ENCODE measurements at places on chromosomes 1 and 21. TPM values are rescaled to one million over a fixed set of nuclear protein-coding genes. Genes with fewer than 3 reads are reported as not detected.

Gene VAMP4
- 19.5 TPM for polyA plus RNA-seq

Gene SLC35F3
- polyA plus RNA-seq = not detected

Gene FCRL6
- polyA plus RNA-seq = 2.1 TPM

Gene VSIG8
- polyA plus RNA-seq = not detected

Gene IGSF3
- polyA plus RNA-seq = not detected

Gene KLF17
- not detected for polyA plus RNA-seq

Gene OR2T35
- not detected for polyA plus RNA-seq

Gene FABP3
- polyA plus RNA-seq = not detected

Gene FMO1
- polyA plus RNA-seq = not detected

Gene FBXO28
- polyA plus RNA-seq = 20.4 TPM

Gene SPRR1A
- not detected for polyA plus RNA-seq

Gene PALMD
- polyA plus RNA-seq = not detected

Gene BATF3
- 0.80 TPM for polyA plus RNA-seq

Data from IgD-negative memory B cell (primary cell).